Fibroblast of skin of left biceps (primary cell): ENCODE measurements at places on chromosomes 5 and 9.
A peak's percentile ranks its signal among the peaks of the same experiment; 100 is the strongest.

DNA sequence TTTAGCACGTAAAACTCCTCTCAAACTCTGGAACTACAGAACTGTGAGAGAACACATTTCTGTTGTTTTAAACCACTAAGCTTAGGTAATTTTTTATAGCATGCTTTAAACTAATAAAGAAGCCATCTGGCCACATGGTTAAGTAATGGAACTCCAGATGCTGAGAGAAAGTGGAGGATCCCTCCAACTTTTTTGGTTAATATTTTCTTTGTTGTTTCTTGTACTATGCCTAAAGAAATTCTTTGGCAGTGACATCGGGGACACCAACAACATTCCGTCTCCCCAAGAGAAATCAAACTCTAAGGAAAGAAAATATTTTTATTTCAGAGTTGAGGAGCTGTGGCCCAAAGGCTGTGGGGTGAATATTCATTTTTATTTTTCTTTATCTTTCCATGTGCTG is 734.8 kb upstream of the CDH9 start:
- DNase-seq, result no peak

- DNase-seq, result peak; percentile 26
Measured at GRCh38 chr9:131668439-131669268, 71.2 kb downstream of the RAPGEF1 start.

GRCh38 chr9:110575945-110576344 is 3.6 kb downstream of the SVEP1 start:
- no peak for DNase-seq

GRCh38 chr5:33472805-33473409 is 32.1 kb downstream of the TARS1 start:
- no peak for DNase-seq

- peak; percentile 7 for DNase-seq
Measured at GRCh38 chr5:125476901-125477585, 730.6 kb upstream of the ZNF608 start.

GRCh38 chr9:130681769-130682420 is 11.7 kb upstream of the EXOSC2 start:
- no peak for DNase-seq

GRCh38 chr5:135440916-135441315 is 6.2 kb downstream of the DCANP1 start:
- no peak for DNase-seq

DNA sequence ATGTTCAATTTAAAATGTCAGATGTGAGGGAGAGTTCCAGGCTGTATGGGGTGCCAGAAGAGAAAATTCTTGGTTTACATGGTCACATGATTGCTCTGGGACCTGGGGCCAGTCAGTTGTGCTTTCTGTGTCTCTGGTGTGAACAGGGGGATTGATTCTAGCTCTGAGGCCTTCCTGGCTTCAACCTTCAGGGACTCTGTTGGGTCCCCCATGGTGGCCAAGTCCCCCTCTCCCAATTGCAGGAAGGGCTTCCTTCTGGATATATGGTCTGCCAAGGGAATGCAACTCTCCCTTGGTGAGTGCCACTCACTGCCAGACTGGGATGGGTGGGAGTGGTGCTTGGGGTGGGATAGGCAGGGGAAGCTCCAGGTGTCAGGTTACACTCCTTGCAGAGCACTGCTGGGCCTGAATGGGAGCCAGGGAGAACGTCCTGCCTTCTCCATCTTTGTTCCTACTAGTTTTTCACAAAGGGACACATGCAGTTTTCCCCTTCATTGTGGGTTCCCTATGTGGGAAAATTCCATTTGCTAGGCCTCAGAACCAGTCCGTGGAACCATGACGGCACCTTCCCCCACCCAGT is 153.2 kb downstream of the MELK start:
- no peak for DNase-seq

GRCh38 chr5:167578977-167579692 is 712.3 kb upstream of the WWC1 start:
- peak; percentile 85 for DNase-seq

- peak; percentile 30 for DNase-seq
Measured at GRCh38 chr5:142674531-142675469, 11.1 kb downstream of the FGF1 start.

- DNase-seq, result peak; percentile 45
Measured at GRCh38 chr9:111483858-111484571, at the start of gene ECPAS. TSS of gene ECPAS (minus strand) at chr9:111484383. CDS start at chr9:111472918, 11,465 bp downstream.

DNA sequence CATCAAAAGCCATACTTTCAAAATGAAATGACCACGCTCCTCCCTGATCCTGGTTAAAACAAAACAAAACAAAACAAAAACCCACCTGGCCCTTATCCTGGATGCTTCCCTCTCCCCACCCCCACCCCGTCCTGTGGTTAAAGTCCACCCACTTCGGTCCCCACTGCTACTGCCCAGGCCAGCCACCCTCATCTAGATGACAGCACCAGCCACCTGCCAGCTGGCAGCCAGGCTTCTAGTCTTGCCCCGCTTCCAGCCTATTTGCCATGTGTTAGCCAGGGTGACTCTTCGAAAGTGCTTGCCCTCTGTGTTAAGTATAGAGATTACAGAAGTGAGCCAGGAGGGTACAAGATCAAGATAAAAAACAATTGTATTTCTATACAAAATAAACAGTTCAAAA is 27.5 kb upstream of the NCS1 start:
- no peak for DNase-seq

DNA sequence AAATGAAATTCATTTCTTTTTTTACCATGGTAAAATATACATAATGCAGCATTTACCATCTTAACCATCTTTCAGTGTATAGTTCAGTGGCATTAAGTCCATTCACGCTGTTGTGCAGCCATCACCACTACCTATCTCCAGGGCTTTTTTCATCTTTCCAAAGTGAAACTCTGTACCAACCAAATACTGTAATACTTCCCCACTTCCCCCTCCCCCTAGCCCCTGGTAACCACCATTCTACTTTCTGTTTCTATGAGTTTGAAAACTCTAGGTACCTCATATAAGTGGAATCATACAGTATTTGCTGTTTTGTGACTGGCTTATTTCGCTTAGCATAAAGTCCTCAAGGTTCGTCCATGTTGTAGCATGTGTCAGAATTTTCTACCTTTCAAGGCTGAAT is 23.4 kb downstream of the SPAAR start:
- DNase-seq, result no peak

- DNase-seq, result peak; percentile 9
Measured at GRCh38 chr5:142184988-142185387, 76.4 kb downstream of the NDFIP1 start.

DNA sequence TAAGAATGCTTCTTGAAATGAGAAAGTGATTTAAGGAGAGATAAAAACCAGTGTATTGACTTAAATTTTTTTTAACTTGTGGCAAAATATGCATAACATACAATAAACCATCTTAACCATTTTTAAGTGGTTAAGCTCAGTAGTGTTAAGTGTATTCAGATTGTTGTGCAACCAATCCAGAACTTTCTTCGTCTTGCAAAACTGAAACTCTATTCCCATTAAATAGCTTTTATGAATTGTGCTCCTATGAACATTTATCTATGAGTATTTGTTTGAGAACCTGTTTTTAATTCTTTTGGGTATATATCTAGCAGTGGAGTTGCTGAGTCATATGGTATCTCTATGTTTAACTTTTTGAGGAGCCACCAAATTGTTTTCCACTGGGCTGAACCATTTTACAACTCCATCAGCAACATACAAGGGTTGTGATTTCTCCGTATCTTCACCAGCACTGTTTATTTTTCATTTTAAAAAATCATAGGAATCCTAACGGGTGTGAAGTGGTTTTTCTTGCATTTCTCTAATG is 76.6 kb upstream of the ACTBL2 start:
- no peak for DNase-seq

- DNase-seq, result no peak
Measured at GRCh38 chr5:102807878-102808502, 52.9 kb downstream of the PAM start.

GRCh38 chr5:172777881-172778814 is 7.2 kb upstream of the DUSP1 start:
- no peak for DNase-seq

GRCh38 chr9:16182784-16183183 is 629.9 kb downstream of the CCDC171 start:
- DNase-seq, result no peak

DNA sequence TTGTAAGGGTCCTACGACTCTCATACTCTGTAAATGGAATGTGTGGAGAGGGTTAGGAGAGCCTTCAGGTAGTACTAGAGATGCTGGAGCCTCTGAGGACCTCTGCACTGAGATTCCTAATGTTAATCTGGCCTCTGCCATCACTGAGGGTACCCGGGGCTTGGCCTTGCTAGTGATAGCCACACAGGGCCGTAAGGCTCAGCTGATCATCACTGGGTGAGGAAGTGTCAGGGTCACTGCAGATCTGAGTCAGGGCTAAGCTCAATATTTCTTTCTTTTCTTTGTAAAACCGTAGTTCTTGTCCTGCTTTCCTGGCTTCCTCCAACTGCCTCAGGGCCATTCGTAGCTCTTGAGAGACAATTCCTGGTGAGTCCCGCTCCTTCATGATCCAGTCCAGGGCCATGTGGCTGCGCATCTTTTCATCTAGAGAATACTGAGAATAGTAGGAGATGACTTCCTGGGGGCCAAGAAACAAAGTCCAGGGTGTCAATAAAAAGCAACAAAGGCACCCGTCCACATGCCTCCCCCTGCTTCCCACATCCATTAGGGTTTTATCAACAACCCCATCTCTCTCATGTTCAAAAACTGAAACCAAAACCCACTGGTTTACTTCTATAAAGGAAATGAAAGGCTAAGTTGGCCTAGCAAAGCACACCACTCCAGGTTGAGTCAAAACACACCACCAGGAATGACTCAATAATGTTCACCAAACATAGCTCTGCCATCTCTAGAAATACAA is 47.7 kb downstream of the LIX1 start:
- DNase-seq, result no peak

- no peak for DNase-seq
Measured at GRCh38 chr9:133351908-133352634, 4.1 kb downstream of the RPL7A start.

GRCh38 chr5:132976852-132977251 is 13.4 kb upstream of the AFF4 start:
- DNase-seq, result no peak

- DNase-seq, result no peak
Measured at GRCh38 chr5:14413331-14413750, 168.3 kb upstream of the OTULINL start.

DNA sequence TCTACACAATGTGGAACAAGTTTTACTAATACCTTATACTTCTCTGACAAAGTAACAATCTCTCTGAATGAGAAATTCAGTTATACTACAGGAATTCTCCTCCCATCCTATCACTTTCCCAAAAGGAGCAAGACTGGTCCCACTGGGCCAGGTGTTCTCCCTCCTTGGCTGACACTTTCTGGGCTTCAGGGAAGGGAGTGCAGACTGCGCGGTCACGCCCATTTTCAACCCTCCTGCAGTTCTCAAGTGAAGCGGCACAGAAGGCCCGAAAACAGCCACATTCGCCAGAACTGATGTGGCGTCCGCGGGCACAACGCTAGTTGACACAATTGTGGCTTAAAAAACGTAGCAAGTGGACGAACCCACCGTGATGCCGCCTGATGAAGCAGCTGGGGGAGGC is 603 bp downstream of the SAXO1 start:
- DNase-seq, result no peak

DNA sequence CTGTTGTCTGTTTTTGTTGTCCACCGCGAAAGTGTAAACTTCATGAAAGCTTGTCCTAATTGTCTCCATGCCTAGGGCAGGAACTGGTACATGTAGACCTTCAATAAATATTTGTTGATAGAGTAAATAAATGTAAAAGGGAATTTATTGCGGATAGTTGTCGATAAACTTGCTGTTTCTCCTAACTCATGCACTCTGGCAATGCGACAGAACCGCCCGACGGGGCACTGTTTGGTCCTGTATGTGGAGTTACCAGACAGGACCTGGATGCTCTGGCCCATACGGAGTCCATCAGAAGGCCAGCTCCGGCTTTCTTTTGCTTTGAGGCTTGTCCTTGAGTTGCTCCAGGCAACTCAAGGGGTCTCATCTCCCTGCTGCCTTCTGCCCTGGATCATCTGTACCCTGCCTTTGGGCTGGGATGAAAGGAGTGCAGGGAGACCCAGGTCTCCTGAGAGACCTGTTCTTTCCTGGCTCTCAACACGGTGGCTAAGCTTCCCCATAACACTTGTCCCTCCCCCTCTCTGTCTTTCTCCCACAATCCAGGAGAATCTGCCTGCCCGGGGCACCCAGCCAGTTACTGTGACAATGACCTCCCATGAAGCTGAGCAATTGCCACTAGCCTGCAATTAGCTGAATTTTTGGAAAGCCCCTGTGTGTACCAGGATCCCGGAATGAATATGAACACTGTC is 149.5 kb upstream of the PTCH1 start:
- no peak for DNase-seq

GRCh38 chr5:163548649-163549048 is 43.2 kb downstream of the MAT2B start:
- no peak for DNase-seq

DNA sequence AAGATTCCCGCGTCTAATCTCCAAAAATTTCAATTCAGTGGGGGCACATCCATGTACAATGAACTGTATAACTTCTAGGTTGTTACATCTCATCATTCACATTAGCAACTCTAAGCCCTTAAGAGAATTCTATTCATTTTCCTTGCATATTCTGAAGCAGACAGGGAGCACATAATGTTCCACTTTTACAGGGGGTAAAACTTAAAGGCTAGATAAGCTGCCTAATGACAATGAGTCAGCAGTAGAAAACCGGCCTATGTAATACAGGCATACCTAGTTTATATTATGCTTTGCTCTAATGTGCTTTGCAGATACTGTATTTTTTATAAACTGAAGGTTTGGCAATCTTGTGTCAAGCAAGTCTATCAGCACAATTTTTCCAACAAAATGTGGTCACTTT is 40.4 kb downstream of the PTAR1 start:
- no peak for DNase-seq

- DNase-seq, result no peak
Measured at GRCh38 chr5:124478264-124478663, 268.2 kb downstream of the ZNF608 start.
